ENCODE measurements at places on chromosomes 5 and 9. TPM values are rescaled to one million over a fixed set of nuclear protein-coding genes. Genes with fewer than 3 reads are reported as not detected.

The APBA1 gene
- total RNA-seq = 6.2 TPM

GRCh38 chr9:130934702-130935647, 4.1 kb downstream of the FIBCD1 start:
- no peaks in the 10 kb centered on the region for H3K36me3 ChIP-seq
- no peak overlapping the region for H3K27ac ChIP-seq

GRCh38 chr5:167392240-167392639, 899.2 kb upstream of the WWC1 start:
- no peaks in the 10 kb centered on the region for H3K27me3 ChIP-seq
- H3K36me3 ChIP-seq = no peaks in the 10 kb centered on the region
- H3K4me1 ChIP-seq = no peaks in the 10 kb centered on the region
- DNase-seq = no peak
- no peak overlapping the region for H3K27ac ChIP-seq

GRCh38 chr9:125411171-125411756, 149.6 kb downstream of the GAPVD1 start:
- no peaks in the 10 kb centered on the region for H3K4me1 ChIP-seq
- no peaks in the 10 kb centered on the region for H3K27me3 ChIP-seq
- H3K27ac ChIP-seq = no peak overlapping the region
